ENCODE measurements at places on chromosomes 5 and 9.

- no peak for DNase-seq
These were observed 79.5 kb upstream of the PIP5K1B start for GRCh38 chr9:68625559-68625958.

GRCh38 chr9:4831119-4831518 is 38.4 kb downstream of the RCL1 start:
- DNase-seq: no peak

- DNase-seq: no peak
These were observed 37.3 kb downstream of the PALM2AKAP2 start for GRCh38 chr9:109817146-109817845.

GRCh38 chr9:101530076-101530711 is 3.5 kb upstream of the RNF20 start:
- DNase-seq: no peak

- no peak for DNase-seq
These were observed 199.0 kb downstream of the ARHGAP26 start for GRCh38 chr5:142969186-142969585.

DNA sequence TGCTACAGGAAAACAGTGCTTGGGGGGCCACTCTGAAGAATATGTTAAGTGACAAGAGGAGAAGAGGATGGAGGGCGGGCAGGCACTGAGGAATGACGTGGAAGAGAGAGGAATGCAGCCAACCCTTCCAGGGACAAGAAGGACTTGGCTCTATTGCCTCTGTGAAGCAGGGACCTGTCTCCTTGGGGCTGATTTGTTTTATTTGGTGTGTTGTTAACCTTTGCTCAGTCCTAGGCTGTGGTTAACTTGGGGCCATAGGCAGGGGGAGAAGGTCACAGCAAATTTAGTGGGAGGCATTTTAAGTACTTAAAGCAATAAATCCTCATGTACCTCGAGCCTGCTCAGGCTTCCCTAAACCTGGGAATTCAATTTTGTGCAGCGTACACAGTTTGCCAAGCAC is 39.9 kb downstream of the KIF4B start:
- DNase-seq: no peak

DNA sequence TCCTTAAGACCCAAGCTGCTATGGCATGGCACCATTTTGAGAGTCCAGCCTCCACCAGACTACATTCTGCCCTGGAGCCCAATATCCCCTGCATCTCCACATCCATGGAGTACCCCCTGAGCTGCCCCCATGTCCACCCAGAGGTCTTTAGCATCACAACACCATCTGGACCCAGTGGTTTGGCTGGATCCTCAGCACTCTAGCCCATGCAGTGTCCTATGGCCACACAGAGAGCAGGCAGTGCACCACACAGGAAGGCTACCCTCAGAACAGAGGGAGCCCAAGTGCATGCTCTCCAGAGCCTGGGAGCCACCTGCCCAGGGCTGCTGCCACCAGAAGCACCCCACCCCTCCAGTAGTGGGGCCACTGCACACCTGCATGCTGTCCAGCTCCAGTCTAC is 18.6 kb upstream of the DAP start:
- DNase-seq: no peak

- no peak for DNase-seq
These were observed 7.4 kb downstream of the C5orf46 start for GRCh38 chr5:147898875-147899401.

DNA sequence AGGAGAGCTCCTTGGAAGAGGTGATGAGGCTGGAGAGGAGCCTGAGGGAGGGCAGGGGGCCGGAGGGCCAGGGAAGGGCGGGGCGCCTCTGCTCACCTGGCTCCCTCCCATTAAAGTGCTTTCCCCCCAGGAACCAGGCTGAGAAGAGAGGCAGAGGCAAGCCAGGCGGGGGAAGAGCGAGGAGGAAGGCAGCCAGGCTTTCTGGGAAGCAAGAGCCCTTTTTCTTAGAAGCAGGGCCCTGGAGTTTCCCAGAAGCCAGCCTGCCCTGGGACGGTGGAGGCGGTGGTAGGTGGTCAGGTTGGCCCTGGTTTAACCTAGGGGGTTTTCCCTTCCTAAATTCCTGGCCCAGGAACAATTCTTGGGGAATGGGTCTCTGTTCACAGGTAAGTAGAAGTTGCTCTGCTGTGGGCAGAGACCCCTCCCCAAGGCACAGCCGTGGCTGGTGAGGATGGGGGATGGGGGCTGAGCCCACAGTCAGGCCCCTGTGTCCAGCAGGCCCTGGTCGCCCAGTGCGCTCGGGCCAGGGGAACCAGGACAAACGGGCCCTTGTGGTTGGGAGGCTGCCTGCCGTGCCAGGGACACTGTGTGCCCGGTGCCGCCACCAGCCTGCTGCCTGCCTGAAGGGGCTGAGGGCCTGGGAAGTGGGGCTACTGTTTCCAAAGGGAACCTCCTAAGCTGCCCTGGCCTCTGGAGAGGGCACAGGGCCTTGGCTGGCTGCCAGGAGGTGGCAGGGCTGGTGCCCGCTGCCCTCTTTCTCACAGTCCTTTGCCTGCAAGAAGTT is 16.6 kb upstream of the RALGDS start:
- no peak for DNase-seq

DNA sequence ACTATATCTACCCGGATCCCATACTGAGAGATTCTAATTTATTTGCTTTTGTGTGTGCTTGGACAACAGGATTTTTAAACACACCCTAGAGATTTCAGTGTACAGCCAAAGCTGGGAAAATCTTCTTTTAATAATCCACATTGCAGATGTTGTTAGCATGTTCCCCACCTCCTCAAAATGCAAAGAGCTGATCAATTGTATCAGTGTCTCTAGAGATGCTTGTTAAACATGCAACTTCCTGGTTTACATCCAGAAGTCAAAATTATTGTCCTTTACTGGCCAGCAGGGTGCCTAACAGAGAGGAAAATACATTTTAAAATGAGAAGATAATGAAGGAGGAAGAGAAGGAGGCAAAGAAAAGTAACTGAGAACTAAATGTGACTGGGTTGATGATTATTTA is 793.3 kb downstream of the SEMA5A start:
- no peak for DNase-seq

GRCh38 chr9:111106202-111106601 is 67.9 kb upstream of the LPAR1 start:
- DNase-seq: no peak
